ENCODE measurements at places on chromosomes 4 and X.
A peak's percentile ranks its signal among the peaks of the same experiment; 100 is the strongest.

- no peak for DNase-seq
Measured at GRCh38 chr4:151438154-151438553, 29.2 kb downstream of the FHIP1A start.

DNA sequence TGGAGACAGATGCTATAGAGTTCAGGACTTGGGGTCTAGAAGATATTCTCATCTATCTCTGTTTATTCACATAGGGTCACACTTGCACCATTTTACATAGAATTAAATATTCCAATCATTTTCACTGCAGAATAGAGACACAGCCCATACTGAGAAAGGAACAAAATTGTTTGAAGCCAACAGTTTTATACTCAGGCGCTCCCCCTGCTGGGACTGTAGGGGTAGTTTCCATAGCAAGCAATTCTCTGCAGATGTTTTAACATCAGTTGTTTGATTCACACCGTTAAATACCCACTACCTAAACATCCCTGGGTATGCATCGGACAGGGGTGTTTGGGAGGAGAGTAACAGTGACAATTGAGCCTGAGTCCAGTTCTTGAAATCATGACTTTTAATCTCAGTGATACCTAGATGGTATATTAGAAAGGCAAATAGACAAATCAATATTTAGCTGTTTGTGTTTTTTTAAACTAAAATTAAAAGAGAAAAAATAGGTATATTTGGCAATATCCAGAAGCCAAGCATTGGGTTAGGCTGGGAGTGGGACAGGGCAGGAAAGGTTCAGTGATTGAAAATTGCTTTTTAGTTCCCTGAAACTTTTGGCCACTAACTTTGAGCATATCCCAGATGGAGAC, 33.8 kb downstream of the LONRF3 start:
- no peak for DNase-seq

GRCh38 chr4:6695660-6696610, 2.3 kb downstream of the S100P start:
- peak; percentile 23 for DNase-seq

DNA sequence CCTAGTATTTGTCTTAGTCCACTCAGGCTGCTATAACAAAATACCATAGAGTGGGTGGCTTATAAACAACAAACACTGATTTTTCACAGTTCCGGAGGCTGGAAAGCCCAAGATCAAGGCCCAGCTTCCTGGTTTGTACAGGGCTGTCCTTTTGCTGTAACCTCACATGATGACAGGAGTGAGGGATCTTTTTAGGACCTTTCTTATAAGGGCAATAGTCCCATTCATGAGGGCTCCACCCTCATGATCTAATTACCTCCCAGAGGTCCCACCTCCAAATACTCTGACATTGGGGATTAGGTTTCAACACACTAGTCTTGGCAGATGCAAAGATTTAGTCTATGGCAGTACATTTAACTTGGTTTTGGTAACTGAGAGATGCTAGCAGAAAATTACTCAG, 20.9 kb downstream of the GPAT3 start:
- DNase-seq: no peak

GRCh38 chr4:145234091-145234706, 53.8 kb upstream of the OTUD4 start:
- peak; percentile 4 for DNase-seq

DNA sequence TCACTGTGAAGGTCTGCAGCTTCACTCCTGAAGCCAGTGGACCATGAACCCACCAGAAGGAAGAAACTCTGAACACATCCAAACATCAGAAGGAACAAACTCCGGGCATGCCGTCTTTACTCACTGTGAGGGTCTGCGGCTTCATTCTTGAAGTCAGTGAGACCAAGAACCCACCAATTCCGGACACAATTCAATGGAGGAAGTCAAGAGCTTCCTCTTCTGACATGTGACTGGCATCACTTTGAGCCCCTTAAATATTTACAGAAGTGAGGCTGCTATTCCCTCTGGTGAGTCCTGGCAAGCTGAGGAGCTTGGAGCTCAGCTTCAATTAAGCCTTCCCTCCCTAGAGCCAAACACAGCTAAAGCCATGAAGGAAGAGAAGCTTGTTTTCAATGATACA, 103.5 kb upstream of the SRD5A3 start:
- no peak for DNase-seq

- no peak for DNase-seq
Measured at GRCh38 chrX:13370713-13371112, 50.9 kb upstream of the ATXN3L start.

- DNase-seq: no peak
Measured at GRCh38 chr4:98522636-98523395, 135.6 kb downstream of the TSPAN5 start.

- DNase-seq: no peak
Measured at GRCh38 chrX:150028692-150029091, 90.4 kb upstream of the EOLA2 start.

GRCh38 chrX:148784137-148784536, 283.7 kb downstream of the AFF2 start:
- no peak for DNase-seq

- DNase-seq: no peak
Measured at GRCh38 chrX:83108278-83108677, 399.8 kb upstream of the POU3F4 start.

- DNase-seq: peak; percentile 40
Measured at GRCh38 chr4:113869743-113870375, 108.3 kb upstream of the CAMK2D start.

DNA sequence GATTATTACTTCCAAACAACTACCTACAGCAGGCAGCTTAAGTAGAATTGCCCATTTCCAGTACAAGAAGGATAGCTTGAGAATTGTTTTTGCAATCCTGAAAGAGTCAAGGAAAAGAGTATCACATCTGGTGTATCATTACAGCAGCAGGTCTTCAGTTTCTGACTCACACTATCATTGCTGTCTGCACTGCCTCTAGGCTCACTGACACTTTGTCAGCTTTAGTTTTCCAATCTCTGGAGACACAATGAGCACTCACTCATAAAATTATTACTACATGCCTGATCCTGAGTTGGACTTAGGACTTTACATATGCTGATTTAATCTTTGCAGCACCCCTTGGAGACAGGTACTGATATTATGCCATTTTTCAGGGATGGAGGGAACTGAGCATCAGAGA, 244.6 kb upstream of the BOD1L1 start:
- no peak for DNase-seq

- DNase-seq: no peak
Measured at GRCh38 chr4:167210166-167210565, 24.1 kb downstream of the SPOCK3 start.

- no peak for DNase-seq
Measured at GRCh38 chrX:128287693-128288092, 235.5 kb upstream of the ACTRT1 start.

GRCh38 chr4:185911556-185912064, 99.6 kb upstream of the SORBS2 start:
- no peak for DNase-seq

DNA sequence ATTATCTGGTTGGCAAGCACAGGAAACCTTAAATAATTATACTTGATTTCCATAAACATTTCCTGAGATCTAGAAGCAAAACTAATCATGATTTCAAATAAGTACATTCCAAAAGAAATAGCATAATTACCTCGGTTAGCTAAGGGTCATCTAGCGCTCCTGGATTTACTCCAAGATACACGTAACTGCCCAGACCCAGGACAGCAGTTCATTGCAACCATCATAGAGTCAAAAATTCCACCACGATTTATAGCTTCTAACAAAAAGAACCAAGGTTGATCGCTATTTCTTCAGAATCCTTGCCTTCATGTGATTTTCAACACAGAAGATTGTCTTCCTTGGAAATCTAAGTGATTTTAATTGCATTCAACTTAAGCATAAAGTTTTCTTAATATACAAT, 1235.5 kb upstream of the TENM3 start:
- DNase-seq: no peak

- DNase-seq: no peak
Measured at GRCh38 chr4:139956507-139957017, 197.4 kb downstream of the MAML3 start.

- no peak for DNase-seq
Measured at GRCh38 chr4:29559286-29559685, 1160.9 kb upstream of the PCDH7 start.

DNA sequence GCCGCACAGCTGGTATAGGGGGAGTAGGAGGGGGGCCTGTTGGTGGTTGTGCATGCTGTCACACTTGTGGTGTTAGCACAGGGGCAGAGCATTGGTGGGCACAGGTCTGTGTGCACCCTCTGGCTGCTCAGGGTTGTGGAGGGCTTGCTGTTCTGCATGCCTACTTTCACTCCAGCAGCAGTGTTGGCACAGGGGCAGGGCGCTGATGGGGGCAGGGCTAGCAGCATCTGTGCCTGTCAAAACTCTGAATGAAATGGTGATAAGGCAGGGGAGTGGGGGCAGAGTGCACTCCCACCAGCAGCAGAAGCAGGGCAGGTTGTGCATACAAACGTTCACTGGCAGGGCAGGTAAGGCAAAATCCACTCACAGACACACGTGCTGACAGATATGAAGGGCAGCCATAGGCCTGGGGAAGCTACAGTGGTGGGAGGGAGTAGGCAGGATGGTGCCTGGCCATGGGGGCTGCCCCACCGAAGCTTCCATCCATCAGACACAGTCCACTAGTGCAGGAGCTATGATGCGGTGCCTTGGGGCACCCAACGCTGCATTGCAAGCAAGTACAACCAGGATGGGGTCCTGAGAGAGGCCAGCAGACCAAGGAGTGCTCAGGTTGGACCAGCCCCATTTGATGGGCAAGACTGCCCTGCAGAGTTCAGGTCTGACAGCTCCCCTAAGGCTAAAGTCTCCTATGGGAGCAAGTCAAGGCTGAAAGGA, 160.7 kb upstream of the SPANXC start:
- no peak for DNase-seq

- DNase-seq: no peak
Measured at GRCh38 chrX:2967584-2967983, 38.4 kb upstream of the ARSD start.

DNA sequence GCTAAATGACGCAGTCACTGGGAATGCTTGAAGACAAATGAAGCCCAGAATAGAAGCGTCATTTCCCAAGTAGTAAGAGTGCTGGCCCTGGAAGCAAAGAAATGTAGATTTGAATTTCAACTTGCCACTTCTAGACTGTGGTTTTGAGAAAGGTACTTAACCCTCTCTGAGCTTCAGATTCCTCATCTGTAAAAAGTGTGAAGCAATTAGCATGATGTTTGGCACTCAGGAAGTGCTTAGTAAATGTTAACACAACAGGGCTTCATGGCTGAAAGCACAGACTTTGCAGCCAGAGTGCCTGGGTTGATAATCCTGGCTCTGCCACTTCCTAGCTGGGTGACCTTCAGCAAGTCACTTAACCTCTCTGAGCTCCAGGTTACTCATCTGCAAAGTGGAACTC, 147.4 kb upstream of the RPS6KA3 start:
- no peak for DNase-seq

Data from activated T-helper 9 cell treated with anti-CD3 and anti-CD28 coated beads, Interleukin-2, amount 50 U/mL, for 16 hours (primary cell).